ENCODE measurements at places on chromosomes 6 and 20.
A peak's percentile ranks its signal among the peaks of the same experiment; 100 is the strongest.

GRCh38 chr20:49275636-49276035 lies 2.2 kb downstream of the ZNFX1 start:
- no peak for DNase-seq

DNA sequence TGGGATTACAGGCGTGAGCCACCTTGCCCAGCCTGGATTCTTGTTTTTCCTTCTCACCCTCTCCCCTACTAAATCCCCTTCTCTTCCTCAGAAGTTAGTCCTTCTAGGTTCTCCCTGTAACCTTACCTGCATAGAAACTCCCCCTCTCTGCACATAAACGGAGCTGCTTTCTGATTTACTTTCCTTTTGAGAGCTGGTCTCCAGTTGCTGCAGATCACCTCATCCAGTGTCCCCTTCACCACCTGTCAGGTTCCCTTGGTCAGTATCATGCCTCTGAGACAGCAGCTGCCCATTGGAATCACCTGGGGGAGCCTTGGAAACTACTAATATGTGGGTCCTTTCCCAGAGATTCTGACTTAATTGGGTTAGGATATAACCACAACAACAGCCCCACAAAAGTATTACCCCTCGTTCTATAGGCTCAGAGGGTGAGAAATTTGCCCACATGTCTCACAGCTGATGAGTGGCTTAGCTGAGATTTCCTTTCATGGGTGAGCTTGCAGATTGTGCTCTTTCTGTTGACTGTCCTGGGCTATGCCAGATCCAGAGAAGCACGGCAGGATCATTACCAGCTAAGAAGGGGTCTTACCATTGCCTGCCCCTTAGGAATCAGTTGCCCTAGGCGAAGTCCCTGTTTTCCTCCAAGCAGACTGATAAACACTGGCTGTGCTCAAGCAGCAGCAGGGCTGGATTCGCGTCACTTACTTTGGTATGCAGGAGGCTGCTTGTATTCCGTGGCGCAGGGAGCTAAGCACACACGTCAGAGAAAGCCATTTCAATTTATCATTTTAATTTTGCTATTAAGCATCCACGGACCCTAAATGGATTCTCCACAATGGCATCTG lies 51.3 kb downstream of the AKAP12 start:
- DNase-seq = no peak

GRCh38 chr6:142913511-142914047 lies 31.4 kb downstream of the HIVEP2 start:
- peak; percentile 94 for DNase-seq

- no peak for DNase-seq
Observed at GRCh38 chr6:45952546-45952945, 63.1 kb downstream of the CLIC5 start.

- no peak for DNase-seq
Observed at GRCh38 chr6:144757299-144757698, 472.2 kb downstream of the UTRN start.

- no peak for DNase-seq
Observed at GRCh38 chr20:40438161-40438830, 250.7 kb downstream of the MAFB start.

- DNase-seq = no peak
Observed at GRCh38 chr6:93196406-93196970, 222.9 kb downstream of the EPHA7 start.

- DNase-seq = peak; percentile 53
Observed at GRCh38 chr6:766625-767024, 73.7 kb upstream of the EXOC2 start.

GRCh38 chr6:14802514-14803160 lies 443.2 kb upstream of the JARID2 start:
- DNase-seq = no peak

GRCh38 chr6:75758061-75758460 lies 9.0 kb downstream of the MYO6 start:
- no peak for DNase-seq

GRCh38 chr20:53639647-53640440 lies 46.2 kb upstream of the ZNF217 start:
- DNase-seq = no peak

DNA sequence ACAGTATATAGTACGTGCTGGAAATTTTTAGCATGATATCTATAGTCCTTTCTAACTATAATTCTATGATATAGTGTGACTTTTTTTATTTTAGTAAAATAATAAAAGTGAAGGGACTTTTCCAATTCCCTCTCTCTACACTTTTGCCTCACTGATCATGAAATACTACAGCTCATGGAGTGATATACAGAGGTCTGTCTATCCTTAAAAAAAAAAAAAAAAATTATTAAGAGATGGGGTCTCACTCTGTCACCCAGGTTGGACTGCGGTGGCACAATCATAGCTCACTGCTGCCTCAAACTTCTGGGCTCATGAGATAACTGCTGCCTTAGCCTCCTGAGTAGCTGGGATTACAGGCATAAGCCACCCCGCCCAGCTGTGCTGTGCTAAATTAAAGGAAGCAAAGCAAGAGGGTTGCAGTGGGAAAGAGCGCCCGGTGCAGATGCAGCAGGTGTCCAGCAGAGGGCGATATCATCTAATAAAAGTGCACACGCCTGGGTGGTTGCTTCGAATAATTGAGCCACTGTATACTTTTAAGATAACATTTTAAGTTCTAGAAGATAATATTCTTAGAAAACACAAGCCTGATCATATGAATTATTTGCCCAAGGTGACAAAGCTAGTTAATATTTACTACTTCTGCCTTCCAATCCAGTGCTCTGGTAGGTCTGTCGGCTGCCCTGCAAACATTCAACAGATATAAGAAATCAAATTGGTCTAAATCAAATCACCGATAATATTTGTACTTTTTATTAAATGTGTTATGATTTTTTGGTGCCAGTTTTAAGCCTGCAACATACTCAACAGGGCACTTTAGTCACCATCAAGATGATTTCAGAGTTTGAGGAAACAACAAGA lies 94.9 kb upstream of the NT5E start:
- DNase-seq = peak; percentile 25

DNA sequence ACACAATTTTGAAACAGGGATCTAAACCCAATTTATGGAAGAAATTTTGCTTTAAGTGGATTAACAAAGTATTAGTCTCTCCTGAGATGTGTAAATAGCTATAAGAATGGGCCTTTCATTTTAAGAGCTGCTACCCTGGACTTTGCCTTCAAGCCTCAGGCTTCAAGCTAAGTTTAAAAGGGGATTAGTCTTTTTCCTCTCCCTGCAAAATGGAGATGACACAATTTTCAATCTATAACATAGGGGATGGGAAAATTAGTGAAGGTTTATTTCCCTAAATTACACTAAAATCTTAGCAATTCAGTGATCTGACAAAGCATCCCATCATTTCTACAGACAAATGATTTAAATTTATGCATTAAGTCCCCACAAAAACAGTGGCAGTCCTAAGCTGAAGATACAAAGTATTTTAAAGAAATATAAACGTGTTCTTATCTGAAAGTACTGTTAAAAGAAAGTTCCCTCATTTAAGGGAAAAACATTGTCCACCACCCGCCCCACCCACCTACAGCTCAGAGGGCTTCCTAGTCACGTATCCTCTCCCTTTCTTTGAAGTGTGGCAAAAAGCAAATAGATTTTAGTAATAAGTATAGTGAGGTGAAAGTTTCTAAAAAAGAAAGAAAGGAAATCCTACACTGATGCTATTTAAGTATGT lies 14.5 kb downstream of the ARHGAP18 start:
- no peak for DNase-seq

DNA sequence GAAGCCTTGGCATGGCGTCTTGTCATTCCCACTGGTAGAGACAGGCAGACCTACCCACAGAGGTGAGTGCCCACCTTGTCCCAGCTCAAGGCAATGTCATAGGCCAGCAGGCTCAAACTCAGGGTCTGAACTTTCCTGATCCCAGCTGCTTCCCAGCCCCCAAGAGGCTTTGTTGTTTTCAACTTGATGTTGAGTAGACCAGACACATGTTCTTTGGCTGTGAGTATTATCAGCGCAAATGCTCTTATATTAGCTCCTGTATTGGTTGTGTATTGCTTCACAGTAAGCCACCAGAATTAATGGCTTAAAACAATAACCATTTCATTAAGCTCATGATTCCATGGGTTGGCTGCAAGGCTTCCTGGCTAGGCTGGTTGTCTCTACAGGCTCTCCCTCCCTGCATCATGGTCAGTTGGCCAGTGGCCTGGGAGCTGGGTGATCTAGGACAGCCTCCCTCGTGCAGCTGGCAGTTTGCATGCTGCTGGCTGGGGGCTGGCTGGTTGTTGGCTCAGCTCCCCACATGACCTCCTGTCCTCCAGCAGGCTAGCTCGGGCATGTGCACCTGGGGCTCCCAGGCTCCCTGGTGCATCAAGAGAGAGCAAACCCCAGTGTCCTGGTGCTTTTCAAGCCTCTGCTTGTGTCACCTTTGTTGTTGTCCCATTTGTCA lies 21.6 kb downstream of the TOX2 start:
- no peak for DNase-seq

DNA sequence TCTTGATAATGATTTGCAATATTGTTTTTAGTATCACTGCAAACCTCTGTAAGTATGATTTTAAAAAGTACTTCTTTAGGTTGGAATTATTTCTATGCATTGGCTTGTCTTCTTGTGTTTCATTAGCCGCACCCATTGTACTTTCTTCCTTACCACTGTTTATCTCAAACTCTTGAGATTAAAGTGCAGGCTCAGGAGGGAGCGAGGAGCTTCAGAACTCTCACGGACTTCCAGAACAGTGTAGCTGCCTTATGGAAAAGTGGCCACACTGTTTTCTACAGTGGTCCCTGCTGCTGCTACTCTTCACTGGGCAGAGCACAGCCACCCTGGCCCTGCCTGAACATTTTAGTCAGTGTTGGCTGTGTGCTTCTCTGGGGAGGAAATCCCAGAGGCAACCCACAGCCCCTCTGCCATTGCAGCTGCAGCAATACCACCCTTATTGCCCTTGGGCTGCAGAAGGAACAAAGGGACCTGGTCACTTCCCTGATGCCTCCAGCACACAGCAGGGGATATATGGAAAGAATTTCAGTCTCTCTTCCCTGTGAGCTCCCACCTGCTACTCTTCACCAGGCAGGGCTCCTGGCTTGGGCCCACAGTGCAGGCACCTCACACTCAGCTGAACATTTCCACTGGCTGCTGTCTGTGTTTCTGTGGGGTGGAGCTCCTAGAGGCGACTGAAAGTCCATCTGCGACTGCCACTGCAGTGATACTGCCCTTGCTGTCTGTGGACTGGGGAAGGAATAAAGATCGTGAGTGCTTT lies 91.7 kb upstream of the MAP3K4 start:
- no peak for DNase-seq

DNA sequence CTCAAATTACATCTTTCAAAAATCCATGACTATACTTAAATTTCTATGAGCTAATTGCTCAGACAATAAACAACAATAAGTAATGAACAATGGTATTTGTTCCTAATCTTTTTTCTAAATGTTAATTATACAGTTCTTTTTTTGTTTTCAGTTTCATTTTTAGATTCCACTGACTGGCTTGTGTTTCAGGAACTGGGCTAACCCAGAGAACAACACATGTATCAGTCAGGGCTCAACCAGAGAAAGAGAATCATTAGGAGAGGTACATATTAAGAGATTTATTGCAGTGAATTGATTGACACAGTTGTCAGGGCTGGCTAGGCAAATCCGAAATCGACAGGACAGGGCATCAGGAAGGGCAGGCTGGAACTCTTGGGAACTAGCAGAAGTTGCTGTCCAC lies 182.8 kb downstream of the GRM1 start:
- no peak for DNase-seq

- DNase-seq = no peak
Observed at GRCh38 chr6:35190306-35190705, 23.4 kb upstream of the SCUBE3 start.

DNA sequence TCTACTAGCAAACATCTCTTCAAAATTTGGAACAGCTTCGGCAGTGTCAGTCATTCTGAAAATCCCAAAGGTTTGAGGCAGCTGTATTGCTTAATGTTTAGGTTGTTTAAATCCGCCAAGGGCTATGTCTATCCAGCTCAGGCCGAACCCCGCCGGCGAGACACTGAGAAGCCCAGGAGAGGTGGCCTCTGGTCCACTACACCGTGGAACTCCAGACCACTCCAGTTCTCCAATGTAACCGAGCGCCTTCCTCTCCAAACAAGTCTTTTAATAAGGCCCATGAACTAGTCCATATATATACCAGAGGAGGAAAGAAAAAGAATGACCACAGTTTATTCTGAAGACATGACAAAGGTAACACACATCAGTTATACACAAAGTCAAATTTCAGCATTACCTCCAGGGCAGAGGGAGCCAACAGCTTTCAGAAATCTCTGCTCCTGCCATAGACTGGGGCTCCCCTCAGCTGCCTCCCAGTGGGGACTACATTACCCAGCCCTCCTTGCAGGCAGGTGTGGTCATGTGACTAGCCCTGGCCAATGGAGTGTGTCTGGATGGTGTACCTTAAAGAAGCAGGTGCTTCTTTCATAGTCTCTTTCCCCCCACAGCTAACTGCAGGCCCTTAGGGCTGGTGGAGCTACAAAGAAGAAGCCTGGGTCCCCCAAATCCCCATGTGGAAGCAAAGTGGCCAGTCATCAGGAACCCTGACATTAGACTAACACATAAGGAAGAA lies at the start of gene RAMACL:
TSS of gene RAMACL (minus strand) at position 255 of the 733 bp plus-strand sequence. CDS start at position 54, 201 bp downstream.
- peak; percentile 52 for DNase-seq

DNA sequence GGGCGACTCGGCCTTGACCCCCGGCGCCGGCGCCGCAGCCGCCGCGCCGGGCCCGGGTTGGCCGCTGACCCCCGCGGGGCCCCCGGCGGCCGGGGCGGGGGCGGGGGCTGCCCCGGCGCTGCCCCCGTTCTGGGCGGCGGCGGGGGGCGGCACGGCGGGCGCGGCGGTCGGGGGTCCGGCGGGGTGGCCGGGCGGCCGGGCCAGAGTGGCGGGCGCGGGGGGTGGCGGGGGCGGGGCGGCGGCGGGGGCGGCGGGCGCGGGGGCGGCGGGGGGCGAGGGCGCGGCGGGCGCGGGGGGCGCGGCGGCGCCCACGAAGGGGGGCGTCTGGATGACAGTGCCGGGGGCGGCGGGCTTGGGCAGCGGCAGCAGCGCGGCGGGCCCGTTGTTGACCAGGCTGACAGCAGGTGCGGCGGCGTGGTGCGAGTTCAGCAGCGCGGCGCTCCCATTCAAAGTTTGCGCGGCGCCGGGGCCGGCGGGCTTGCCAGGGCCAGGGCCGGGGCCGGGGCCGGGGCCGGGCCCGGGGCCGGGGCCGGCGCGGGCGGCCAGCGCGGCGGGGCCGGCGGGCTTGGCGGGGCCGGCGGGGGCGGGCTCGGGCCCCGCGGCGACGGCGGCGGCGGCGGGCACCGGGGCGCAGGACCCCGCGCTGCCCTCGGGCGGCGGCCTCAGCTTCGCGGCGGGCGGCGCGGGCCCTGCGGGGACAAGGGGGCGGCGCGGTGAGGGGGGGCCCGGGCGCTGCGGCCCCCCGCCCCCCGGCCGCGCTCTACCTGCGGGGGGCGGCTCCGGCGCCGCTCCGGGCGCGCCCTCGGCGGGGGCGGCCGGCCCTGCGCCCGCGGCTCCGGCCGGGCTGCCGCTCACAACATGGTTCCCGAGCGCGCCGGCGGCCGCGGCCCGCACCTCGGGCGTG lies 659 bp downstream of the TAF4 start:
- DNase-seq = no peak

DNA sequence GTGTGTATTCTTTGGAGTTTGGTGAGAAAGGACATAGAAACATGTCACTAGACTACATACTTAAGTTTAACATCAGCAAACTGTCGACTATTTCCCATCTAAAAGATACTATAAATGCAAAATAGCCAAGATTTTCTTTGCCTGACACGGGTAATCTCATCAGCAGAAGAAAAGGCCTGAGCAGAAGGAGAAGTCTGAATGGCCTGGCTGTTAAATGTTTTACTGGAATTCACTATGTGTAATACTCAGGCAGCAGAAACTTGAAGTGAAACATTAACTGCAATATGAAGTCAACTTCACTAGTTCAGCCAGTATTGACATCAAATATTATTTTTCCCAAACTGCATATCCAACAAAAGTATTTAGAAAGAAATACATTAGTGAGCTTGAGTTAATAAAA lies 6.4 kb upstream of the DSE start:
- no peak for DNase-seq

All from GM12878 (cell line).